ENCODE measurements at places on chromosomes 7 and 10. TPM values are rescaled to one million over a fixed set of nuclear protein-coding genes. Genes with fewer than 3 reads are reported as not detected.

LIPN gene
- total RNA-seq = not detected

GPR85 gene
- total RNA-seq = not detected

AKR1C2 gene
- 3,442 TPM for total RNA-seq

AOAH gene
- 0.13 TPM for total RNA-seq

SEM1 gene
- 643 TPM for total RNA-seq

FANK1 gene
- total RNA-seq = 3.2 TPM

JCAD gene
- total RNA-seq = 9.6 TPM

POLR2J gene
- total RNA-seq = 108 TPM

ADCY1 gene
- 2.5 TPM for total RNA-seq

MMD2 gene
- not detected for total RNA-seq

RET gene
- 0.50 TPM for total RNA-seq

CYP51A1 gene
- 44.8 TPM for total RNA-seq

GSTO2 gene
- 2.2 TPM for total RNA-seq

WDR91 gene
- total RNA-seq = 8.4 TPM

SLC18A3 gene
- total RNA-seq = not detected

SHTN1 gene
- 30.8 TPM for total RNA-seq

OR2A12 gene
- total RNA-seq = not detected

DOCK1 gene
- 27.3 TPM for total RNA-seq

CYP26C1 gene
- not detected for total RNA-seq

C10orf90 gene
- 2.7 TPM for total RNA-seq

CHAT gene
- total RNA-seq = not detected

ATG9B gene
- total RNA-seq = 0.14 TPM

SLC25A40 gene
- total RNA-seq = 5.1 TPM
